Naive thymus-derived CD8-positive, alpha-beta T cell (primary cell): ENCODE measurements at places on chromosomes 11 and 22. TPM values are rescaled to one million over a fixed set of nuclear protein-coding genes. Genes with fewer than 3 reads are reported as not detected.

- no peak overlapping the region for H3K4me3 ChIP-seq
- no peak overlapping the region for H3K27ac ChIP-seq
- no peak for DNase-seq
- H3K27me3 ChIP-seq, result no peaks in the 10 kb centered on the region
These were observed 169.1 kb downstream of the RRAS2 start for GRCh38 chr11:14189874-14190273.

- no peak overlapping the region for H3K27ac ChIP-seq
- peaks cover 1% of the 10 kb centered on the region for H3K36me3 ChIP-seq
- H3K27me3 ChIP-seq, result peaks cover 72% of the 10 kb centered on the region
- DNase-seq, result no peak
- peaks cover 8% of the 10 kb centered on the region for H3K4me1 ChIP-seq
- H3K4me3 ChIP-seq, result no peak overlapping the region
These were observed 5.0 kb downstream of the SEZ6L start for GRCh38 chr22:26174280-26174679.

- DNase-seq, result no peak
- no peak overlapping the region for H3K27ac ChIP-seq
- H3K36me3 ChIP-seq, result no peaks in the 10 kb centered on the region
- no peaks in the 10 kb centered on the region for H3K4me1 ChIP-seq
- H3K4me3 ChIP-seq, result no peak overlapping the region
These were observed 69.2 kb upstream of the SHANK2 start for GRCh38 chr11:71321433-71322191.

- H3K4me3 ChIP-seq, result no peak overlapping the region
- no peak for DNase-seq
- H3K27me3 ChIP-seq, result no peaks in the 10 kb centered on the region
- peak overlapping the region; percentile 39 for H3K27ac ChIP-seq
- peaks cover 8% of the 10 kb centered on the region for H3K36me3 ChIP-seq
These were observed 25.5 kb upstream of the CYP2D6 start for GRCh38 chr22:42156121-42156520.

DNA sequence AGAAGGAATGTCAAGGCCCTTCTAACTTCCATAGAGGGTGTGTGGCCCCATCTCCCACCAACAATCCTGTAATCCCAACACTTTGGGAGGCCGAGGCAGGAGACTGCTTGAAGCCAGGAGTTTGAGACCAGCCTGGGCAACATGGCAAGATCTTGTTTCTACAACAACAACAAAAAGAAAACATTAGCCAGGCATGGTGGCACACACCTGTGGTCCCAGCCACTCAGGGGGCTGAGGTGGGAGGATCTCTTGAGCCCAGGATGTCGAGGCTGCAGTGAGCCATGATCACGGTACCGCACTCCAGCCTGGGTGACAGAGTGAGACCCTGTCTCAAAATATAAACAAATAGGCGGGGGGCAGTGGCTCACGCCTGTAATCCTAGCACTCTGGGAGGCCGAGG, 16.9 kb downstream of the TSPAN32 start:
- H3K36me3 ChIP-seq, result no peaks in the 10 kb centered on the region
- no peaks in the 10 kb centered on the region for H3K27me3 ChIP-seq
- H3K4me1 ChIP-seq, result peaks cover 19% of the 10 kb centered on the region
- no peak for DNase-seq

DNA sequence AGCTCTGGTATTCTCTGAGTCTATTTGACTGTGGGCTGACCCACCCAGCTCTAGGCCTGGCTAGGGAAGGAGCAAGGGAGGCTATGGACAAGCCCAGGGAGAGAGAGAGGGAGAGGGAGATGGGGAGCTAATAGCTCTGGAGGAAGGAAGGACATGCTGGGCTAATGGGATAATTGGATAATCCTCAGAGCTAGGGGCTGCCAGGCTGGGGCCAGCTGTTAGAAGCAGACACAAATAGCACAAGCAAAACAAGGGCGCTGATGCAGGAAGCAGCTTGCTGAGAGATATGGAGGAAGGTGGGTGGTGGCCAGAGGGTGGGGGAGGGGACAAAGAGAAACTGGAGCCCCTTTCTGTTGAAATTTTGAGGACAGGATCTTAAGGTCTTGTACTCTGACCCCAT, 23.2 kb downstream of the ADORA2A start:
- peaks cover 2% of the 10 kb centered on the region for H3K36me3 ChIP-seq
- no peaks in the 10 kb centered on the region for H3K27me3 ChIP-seq
- no peak for DNase-seq
- no peak overlapping the region for H3K27ac ChIP-seq
- peaks cover 29% of the 10 kb centered on the region for H3K4me1 ChIP-seq

DNA sequence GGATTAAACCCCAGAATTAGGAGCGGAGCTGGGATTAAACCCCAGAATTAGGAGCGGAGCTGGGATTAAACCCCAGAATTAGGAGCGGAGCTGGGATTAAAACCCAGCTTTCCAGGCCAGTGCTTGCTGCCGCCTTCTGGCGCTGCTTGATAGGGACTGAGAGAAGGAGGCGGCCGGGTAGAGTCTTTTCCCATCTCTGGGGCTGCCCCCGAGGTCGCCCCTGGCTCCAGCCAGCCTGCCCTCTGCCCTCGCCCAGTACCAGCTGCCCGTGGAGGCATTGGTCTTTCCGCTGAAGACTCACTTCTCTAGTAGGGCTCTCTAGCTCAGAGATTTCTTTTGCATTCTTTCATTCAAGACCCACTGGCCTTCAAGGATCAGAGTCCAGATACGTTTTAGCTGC, 5.2 kb downstream of the TRMU start:
- H3K4me3 ChIP-seq, result no peak overlapping the region
- peaks cover 80% of the 10 kb centered on the region for H3K36me3 ChIP-seq
- peaks cover 24% of the 10 kb centered on the region for H3K4me1 ChIP-seq
- H3K27ac ChIP-seq, result no peak overlapping the region
- no peaks in the 10 kb centered on the region for H3K27me3 ChIP-seq

GRCh38 chr22:35541254-35541748, 670 bp downstream of the RASD2 start:
- no peaks in the 10 kb centered on the region for H3K36me3 ChIP-seq
- H3K27ac ChIP-seq, result no peak overlapping the region
- H3K4me1 ChIP-seq, result peaks cover 25% of the 10 kb centered on the region
- H3K4me3 ChIP-seq, result peak overlapping the region; percentile 63
- no peak for DNase-seq
- H3K27me3 ChIP-seq, result peaks cover 26% of the 10 kb centered on the region

DNA sequence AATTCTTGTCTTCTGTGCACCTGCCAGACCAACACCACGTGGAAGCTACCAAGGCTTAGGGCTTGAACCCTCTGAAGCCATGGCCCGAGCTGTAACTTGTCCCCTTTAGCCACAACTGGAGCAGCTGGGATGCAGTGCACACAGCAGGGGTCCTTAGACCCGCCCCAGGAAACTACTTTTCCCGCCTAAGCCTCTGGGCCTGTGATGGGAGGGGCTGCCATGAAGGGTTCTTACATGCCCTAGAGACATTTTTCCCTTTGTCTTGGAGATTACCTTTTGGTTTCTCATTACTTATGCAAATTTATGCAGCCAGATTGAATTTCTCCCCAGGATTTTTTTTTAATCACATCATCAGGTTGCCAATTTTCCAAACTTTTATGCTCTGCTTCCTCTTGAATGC, 9.7 kb downstream of the PATE3 start:
- H3K27ac ChIP-seq, result no peak overlapping the region
- DNase-seq, result no peak
- H3K4me1 ChIP-seq, result no peaks in the 10 kb centered on the region
- peaks cover 73% of the 10 kb centered on the region for H3K36me3 ChIP-seq
- peaks cover 5% of the 10 kb centered on the region for H3K27me3 ChIP-seq

Gene CABP7
- total RNA-seq, result not detected

Gene KRTAP5-7
- not detected for total RNA-seq

Gene ACCS
- total RNA-seq, result 27.8 TPM

GRCh38 chr11:74417379-74417804, 19.2 kb upstream of the PGM2L1 start:
- no peaks in the 10 kb centered on the region for H3K27me3 ChIP-seq
- H3K4me1 ChIP-seq, result peaks cover 18% of the 10 kb centered on the region
- no peaks in the 10 kb centered on the region for H3K36me3 ChIP-seq
- no peak for DNase-seq
- peak overlapping the region; percentile 91 for H3K27ac ChIP-seq

DNA sequence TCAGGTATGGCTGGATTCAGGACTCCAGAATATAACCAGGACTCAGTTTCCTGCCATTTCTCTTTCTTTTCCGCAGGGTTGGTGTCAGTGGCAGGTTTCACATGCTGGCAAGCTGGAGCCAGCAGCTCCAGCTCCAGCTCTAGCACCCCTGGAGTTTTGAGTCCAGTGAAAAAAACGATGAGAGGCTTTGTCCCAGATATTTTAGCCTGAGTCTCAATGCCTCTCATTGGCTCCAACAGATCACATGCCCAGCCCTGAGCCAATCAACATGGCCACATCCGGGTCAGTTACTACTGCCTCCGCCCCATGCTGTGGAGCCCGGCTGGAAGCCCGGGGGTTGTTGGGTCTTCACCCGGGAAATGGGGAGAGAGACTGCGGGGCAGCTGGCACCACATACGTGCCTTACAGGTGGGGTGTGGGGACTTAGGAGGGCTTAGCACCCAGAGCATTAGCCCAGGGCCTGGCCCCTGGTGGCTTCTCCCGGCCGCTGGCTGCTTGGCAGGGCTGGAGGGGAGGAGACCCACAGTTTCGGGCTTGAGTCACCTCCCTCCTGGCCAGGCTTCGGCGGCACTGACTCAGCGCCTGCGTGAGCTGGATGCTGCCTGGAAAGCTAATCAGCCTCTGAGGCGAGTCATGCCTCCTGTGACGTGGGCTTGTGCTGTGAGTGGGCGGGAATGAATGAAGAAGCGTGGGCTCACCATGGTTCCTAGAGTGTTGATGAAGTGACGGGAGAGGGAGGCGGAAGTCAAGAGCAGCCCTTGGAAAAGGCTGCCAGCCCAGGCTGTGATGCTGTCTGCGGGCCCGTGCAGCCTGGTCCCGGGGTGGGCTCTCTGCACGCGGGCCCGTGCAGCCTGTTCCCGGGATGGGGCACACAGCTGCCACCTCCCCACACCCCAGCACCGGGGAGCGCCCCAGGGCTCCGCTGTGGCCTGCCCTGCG, 15.3 kb upstream of the MRTFA start:
- no peaks in the 10 kb centered on the region for H3K4me1 ChIP-seq
- no peaks in the 10 kb centered on the region for H3K36me3 ChIP-seq
- peak overlapping the region; percentile 73 for H3K27ac ChIP-seq
- DNase-seq, result peak; percentile 45
- H3K4me3 ChIP-seq, result peak overlapping the region; percentile 75

Gene DDIAS
- 2.3 TPM for total RNA-seq

Gene ZBTB3
- 27.6 TPM for total RNA-seq

- H3K36me3 ChIP-seq, result peaks cover 39% of the 10 kb centered on the region
- no peak overlapping the region for H3K4me3 ChIP-seq
- peaks cover 2% of the 10 kb centered on the region for H3K4me1 ChIP-seq
These were observed 12.2 kb downstream of the ANKRD42 start for GRCh38 chr11:83205608-83206185.

DNA sequence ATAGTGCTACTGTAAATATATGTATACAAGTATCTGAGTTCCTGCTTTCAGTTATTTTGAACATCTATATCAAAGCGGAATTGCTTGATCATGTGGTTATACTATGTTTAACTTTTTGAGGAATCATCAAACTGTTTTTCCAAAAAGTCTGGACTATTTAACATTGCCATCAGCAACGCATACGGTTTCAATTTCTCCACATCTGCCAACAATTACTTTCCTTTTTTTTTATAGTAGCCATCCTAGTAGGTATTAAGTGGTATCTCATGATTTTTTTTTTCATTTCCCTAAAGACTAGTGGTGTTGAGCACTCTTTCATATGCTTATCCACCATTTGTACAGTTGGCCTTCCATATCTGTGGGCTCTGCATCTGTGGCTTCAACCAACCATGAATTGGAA, 1.3 kb upstream of the UBE4A start:
- H3K36me3 ChIP-seq, result peaks cover 2% of the 10 kb centered on the region
- H3K4me3 ChIP-seq, result no peak overlapping the region
- H3K27me3 ChIP-seq, result no peaks in the 10 kb centered on the region

GRCh38 chr11:125625225-125625629, 264 bp downstream of the CHEK1 start:
- peaks cover 19% of the 10 kb centered on the region for H3K4me1 ChIP-seq
- H3K36me3 ChIP-seq, result peaks cover 5% of the 10 kb centered on the region
- peak overlapping the region; percentile 97 for H3K4me3 ChIP-seq
- peaks cover 4% of the 10 kb centered on the region for H3K27me3 ChIP-seq
- H3K27ac ChIP-seq, result peak overlapping the region; percentile 84
- DNase-seq, result no peak

GRCh38 chr11:28447226-28447625, 339.0 kb downstream of the METTL15 start:
- H3K4me1 ChIP-seq, result no peaks in the 10 kb centered on the region
- H3K27me3 ChIP-seq, result no peaks in the 10 kb centered on the region
- H3K27ac ChIP-seq, result no peak overlapping the region
- H3K36me3 ChIP-seq, result no peaks in the 10 kb centered on the region
- no peak for DNase-seq
- H3K4me3 ChIP-seq, result no peak overlapping the region

- DNase-seq, result no peak
- H3K4me3 ChIP-seq, result no peak overlapping the region
- H3K36me3 ChIP-seq, result no peaks in the 10 kb centered on the region
- H3K27me3 ChIP-seq, result no peaks in the 10 kb centered on the region
- no peak overlapping the region for H3K27ac ChIP-seq
These were observed 53.6 kb upstream of the GRM5 start for GRCh38 chr11:89119426-89119825.

- H3K4me3 ChIP-seq, result no peak overlapping the region
- no peaks in the 10 kb centered on the region for H3K27me3 ChIP-seq
- DNase-seq, result no peak
- peaks cover 29% of the 10 kb centered on the region for H3K4me1 ChIP-seq
These were observed 73.6 kb downstream of the MICAL3 start for GRCh38 chr22:17950651-17951214.

- no peaks in the 10 kb centered on the region for H3K4me1 ChIP-seq
- no peak overlapping the region for H3K27ac ChIP-seq
- peaks cover 15% of the 10 kb centered on the region for H3K27me3 ChIP-seq
- H3K4me3 ChIP-seq, result no peak overlapping the region
- no peaks in the 10 kb centered on the region for H3K36me3 ChIP-seq
These were observed 119.4 kb downstream of the GALNT18 start for GRCh38 chr11:11502263-11502861.

Gene RCOR2
- not detected for total RNA-seq

Gene POTEH
- total RNA-seq, result not detected

Gene UBQLN3
- not detected for total RNA-seq

DNA sequence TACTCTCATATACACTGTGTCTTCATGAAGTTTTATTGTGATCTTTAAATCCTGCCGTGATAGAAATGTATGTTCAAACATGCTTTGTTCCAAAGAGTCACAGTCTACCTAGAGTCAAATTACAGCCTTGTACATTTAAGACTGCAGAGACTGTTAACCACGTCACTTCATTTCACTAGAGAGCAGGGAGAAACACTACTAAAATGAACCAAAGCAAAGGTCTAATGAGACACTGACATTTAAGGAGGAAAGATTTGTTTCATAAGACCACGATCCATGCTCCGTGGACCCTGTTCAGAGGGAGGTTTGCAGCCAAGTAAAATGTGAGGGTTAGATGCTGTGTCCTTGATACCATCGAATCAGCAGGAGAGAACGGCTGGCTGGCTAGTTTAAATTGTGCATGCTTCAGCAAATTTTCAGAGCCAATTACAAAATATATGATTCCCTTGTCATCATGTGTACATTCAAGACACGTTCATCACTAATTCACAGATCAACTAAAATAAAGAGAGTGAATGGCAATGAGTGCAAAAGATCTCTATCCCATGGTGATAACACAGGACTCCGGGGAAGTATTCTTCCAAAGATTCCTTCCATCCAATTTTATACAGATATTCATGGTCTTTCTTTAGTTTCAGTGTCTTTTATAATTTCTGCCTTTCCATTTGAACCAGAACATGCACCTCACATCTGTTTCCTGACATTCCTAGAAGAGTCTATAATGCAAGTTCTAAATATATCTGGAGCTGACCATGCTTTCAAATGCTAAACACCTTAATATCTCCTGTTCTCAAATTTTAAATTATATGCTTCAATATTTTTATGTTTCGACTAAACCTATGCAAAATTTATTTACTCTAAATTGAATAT, 960.9 kb upstream of the FAT3 start:
- DNase-seq, result no peak
- H3K4me1 ChIP-seq, result no peaks in the 10 kb centered on the region
- no peaks in the 10 kb centered on the region for H3K27me3 ChIP-seq
- no peak overlapping the region for H3K27ac ChIP-seq
- no peaks in the 10 kb centered on the region for H3K36me3 ChIP-seq
